ENCODE measurements at places on chromosomes 2 and 18.

- no peak for DNase-seq
These were observed 46.2 kb downstream of the COL4A4 start for GRCh38 chr2:227117852-227118251.

GRCh38 chr2:233164128-233164635 is 87.3 kb upstream of the ATG16L1 start:
- peak; percentile 37 for DNase-seq

DNA sequence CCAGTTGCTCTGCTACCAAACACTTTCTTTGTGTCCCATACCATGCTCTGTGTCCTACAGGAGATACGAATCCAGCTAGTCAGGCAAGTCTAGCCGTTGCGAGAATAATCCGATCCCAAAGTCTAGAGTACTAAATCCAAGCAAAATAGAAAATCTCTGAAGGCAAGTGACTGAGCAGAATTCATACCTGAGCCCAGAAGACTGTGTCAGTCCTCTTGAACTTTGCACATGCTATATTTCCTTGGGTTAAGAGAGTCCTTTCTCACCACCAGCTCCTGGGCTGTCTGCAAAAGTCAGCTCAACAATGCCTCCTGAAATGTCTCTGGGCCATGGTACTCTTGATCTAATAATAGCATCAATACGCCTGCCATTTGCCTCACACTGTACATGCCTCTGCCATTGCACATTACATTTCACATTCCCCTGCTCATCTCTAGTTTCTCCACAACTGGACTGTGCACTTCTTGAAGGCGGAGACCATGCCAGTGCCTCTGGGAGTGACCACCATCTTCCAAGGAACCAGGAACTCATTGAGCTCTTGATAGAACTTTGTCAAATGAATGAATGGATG is 265.8 kb upstream of the ID2 start:
- no peak for DNase-seq

GRCh38 chr2:240390091-240391073 is 45.1 kb upstream of the GPC1 start:
- DNase-seq = no peak

GRCh38 chr2:17303054-17303453 is 215.2 kb downstream of the RAD51AP2 start:
- DNase-seq = no peak

GRCh38 chr2:234414596-234414995 is 82.3 kb downstream of the ARL4C start:
- peak; percentile 35 for DNase-seq
